ENCODE measurements at places on chromosomes 13 and 19. TPM values are rescaled to one million over a fixed set of nuclear protein-coding genes. Genes with fewer than 3 reads are reported as not detected.

Gene PROZ
- total RNA-seq, result not detected

GRCh38 chr13:42707586-42707985 lies 73.8 kb upstream of the FAM216B start:
- no peak for DNase-seq

Gene NKG7
- 376 TPM for total RNA-seq

DNA sequence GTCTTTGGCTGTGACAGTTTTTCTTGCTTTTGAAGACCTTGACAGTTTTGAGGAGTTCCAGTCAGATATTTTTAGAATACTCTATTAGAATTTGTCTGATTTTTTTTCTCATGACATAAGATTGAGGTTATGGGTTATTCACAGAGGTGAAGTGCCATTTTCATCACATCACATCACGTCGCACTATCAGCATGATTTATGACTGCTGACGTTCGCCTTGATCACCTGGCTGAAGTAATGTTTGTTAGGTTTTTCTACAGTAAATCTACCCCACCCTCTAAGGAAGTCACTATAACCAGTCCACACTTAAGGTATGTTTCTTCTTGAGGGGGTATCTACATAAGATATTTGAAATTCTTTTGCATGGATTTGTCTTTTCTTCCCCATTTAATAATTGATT lies 169.7 kb downstream of the NDFIP2 start:
- DNase-seq, result no peak
